Activated T-helper 9 cell treated with anti-CD3 and anti-CD28 coated beads, Interleukin-2, amount 50 U/mL, for 16 hours (primary cell): ENCODE measurements at places on chromosomes 2 and 18.

- no peak for DNase-seq
These were observed 36.7 kb downstream of the ADCYAP1 start for GRCh38 chr18:941331-941730.

- DNase-seq: no peak
These were observed 701.1 kb upstream of the ZEB2 start for GRCh38 chr2:145221032-145221431.

- DNase-seq: no peak
These were observed 1233.6 kb upstream of the TMEFF2 start for GRCh38 chr2:193428336-193428818.

GRCh38 chr2:143356336-143356735 is 227.1 kb downstream of the ARHGAP15 start:
- no peak for DNase-seq

DNA sequence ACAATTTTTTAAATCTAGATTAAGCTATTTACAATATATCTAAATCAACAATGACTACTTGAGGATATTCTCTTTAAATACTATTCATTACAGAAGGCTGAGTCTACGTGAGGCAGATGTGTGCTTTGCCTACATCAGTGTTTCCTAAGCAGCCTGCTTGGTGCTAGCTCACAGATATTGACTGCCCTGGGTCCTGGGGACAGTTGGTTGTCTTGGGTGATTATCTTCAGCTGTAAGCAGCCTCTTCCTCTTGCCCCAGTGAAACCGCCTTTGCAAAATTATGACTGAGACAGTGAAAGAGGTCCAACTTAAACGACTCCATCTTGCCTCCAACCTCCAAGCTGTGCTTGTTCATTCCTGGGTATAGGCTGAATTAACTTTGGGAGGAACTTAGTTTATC is 39.6 kb upstream of the CCDC88A start:
- DNase-seq: no peak

DNA sequence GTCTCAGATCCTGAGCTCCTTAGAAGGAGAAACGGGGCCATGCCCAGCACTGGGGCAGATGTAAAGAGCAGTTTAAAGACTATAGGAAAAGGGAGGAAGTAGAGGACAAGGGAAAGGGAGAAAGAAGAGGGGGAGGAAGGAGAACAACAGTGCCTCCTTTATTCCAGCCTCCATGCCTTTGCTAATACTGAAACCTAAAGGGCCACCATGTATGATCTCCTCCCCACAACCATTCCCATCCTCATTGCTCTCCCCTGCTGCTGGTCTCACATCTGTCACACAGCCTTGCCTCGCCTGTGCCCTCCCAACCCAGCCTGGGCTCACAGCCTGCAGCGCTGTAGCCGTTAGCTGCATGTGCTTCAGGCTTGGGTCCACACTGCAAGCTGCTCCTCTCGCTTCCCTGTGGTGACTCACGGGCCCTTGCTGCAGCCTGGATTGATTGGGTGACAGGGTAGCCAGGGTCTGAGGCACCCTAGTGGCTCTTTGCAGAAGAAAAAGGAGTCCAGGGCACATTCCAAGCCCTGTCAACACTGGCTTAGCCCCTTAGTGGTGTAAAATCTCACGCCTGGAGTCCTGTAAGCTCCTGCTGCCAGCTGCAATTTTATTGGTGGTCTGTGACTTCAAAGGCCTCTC is 281.9 kb downstream of the SRBD1 start:
- no peak for DNase-seq

DNA sequence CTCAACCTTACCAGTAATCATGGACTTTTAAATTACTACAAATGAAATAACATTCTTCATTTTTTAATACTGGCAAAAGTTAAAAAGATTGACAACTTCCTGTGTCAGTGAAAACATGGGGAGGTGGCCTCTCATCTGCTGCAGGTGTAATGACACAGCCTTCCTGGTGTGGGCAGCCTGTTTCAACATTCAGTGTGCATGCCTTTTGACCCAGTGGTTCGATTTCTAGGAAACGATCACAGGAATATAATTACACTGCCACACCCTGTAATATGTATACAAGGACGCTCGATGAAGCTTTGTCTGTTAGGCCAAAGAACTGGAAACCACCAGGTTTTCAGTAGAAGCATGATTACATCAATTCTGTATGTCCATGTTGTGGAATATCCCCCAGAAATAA is 68.7 kb downstream of the MTHFD2 start:
- no peak for DNase-seq

DNA sequence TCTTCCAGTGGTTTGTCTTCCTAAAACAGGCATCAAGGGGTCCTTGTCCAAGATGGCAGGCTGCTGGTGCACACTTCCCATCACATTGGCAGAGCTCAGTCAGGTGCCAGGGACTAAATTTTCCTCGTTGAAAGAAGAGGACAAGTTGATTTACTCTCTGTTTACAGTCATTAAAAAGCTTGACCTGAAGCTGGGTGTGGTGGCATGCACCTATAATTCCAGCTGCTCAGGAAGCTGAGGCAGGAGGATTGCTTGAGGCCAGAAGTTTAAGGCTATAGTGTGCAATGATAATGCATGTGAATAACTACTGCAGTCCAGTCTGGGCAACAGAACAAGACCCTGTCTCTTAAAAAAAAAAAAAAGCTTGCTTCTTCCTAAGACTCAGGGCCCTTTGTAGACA is 3.6 kb upstream of the PLB1 start:
- no peak for DNase-seq

GRCh38 chr18:11544060-11544633 is 65.2 kb upstream of the SLC35G4 start:
- DNase-seq: no peak

DNA sequence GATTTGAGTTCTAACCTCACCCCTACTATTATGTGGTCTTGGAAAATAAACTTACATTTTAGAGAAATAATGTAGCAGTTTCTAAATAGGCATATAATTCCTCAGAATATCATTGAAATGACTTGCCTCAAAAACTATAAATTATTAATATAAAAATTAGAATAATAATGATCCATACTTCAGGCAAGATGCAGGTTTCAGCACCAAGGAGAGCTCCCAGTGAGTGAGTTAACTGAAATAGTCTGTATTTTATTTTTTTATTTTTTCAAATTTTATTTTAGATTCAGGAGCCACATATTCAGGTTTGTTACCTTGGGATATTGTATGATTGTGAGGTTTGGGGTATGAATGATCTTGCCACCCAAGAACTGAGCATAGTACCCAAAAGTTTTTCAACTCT is 472.2 kb upstream of the DCC start:
- DNase-seq: no peak

DNA sequence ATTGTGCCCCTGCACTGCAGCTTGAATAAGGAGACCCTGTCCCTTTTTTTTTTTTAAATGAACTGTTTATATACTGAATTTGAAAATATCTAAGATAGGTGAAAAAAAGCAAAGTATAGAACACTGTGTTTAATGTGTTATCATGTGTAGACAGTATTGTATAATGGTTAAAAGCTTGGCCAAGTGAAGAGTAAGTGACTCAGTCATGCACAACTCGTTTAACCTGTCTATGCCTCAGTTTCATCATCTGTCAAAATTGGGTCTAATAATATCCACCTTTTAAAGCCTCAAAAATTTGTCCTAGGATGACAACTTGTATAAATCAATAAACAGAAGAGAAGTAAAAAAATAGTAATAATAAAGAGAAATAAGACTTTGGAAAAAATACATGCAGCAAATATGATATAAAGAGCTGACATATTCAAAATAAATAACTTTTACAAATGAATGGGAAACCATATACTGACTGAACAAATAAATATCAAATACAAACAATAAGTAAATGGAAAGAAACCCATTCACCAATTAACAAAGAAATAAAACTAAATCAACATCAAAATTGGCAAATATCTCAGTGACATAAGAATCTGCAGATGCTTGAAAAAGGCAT is 113.7 kb downstream of the C2orf74 start:
- no peak for DNase-seq

DNA sequence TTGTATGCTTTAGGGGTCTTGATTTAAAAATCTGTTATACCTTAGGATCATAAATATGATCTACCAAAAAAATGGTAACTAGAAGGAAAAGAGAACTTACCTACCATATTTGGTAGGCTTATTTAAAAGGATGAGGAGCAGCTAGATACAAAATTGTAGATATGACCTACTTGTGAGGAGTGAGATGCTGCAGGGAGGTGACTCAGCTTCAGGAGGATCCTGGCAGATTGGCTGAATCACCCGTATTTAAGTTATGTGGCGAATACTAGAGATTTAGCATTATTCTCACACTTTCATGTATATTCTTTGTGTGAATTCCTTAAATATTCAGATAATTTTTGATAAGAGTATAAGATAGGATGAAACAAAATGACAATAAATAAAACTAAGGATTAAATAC is 657.3 kb upstream of the LINC00305 start:
- DNase-seq: no peak
